ENCODE measurements at places on chromosomes 2 and 18. TPM values are rescaled to one million over a fixed set of nuclear protein-coding genes. Genes with fewer than 3 reads are reported as not detected.

The GRHL1 gene
- 1.2 TPM for total RNA-seq

The LYG2 gene
- not detected for total RNA-seq

The TBR1 gene
- total RNA-seq, result not detected

The CLEC4F gene
- total RNA-seq, result not detected

The ASIC4 gene
- total RNA-seq, result not detected
